ENCODE measurements at places on chromosomes 2 and 18.

DNA sequence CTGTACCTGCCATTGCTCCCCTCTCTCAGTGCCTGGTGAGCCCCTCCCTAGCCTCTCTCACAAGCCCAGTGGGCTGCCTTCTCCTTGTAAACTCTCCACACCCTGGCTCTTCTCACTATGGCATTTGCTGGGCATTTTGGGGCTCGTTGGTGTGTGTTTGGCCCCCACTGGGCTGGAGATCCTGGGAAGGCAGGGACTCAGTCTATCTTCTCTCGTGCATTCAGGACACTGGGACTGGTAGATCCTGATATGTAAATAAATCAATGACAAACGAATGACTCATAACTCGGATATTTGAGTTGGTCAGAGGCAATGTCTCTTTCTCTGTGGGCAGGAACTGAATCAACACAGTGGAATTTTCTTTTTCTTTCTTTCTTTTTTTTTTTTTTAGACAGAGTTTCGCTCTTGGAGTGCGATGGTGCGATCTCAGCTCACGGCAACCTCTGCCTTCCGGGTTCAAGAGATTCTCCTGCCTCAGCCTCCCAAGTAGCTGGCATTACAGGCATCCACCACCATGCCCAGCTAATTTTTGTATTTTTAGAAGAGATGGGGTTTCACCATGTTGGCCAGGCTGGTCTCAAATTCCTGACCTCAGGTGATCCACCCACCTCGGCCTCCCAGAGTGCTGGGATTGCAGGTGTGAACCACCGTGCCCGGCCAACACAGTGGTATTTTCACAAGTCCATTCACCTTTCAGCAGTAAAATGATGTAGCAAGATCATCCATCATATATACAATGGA lies 144.6 kb upstream of the SPRED2 start:
- DNase-seq, result no peak
- peaks cover 1% of the 10 kb centered on the region for H3K4me1 ChIP-seq
- no peak overlapping the region for H3K27ac ChIP-seq
- no peak overlapping the region for H3K4me3 ChIP-seq
- H3K36me3 ChIP-seq, result no peaks in the 10 kb centered on the region
- H3K27me3 ChIP-seq, result no peaks in the 10 kb centered on the region

DNA sequence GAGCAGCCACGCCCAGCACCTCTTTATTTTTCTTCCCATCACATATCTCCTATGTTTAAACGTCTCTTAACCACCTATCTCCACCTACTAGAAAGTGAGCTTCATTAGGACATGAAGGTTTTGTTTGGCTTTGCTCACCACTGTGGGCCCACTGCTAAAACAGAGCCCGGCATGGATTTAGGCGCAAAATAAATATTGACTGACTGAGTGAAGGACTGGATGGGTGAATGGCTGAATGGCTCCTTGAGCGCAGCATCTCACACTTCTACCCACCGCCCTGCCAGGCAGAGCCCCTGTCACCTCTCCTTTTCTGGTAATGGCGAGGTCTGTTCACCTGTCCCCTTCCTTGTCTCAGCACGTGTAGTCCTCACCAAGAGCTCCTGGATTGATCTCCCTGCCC lies 10.1 kb downstream of the CAPG start:
- no peak overlapping the region for H3K27ac ChIP-seq
- no peaks in the 10 kb centered on the region for H3K4me1 ChIP-seq
- no peaks in the 10 kb centered on the region for H3K27me3 ChIP-seq
- DNase-seq, result no peak

GRCh38 chr2:153912798-153913396 lies 41.2 kb downstream of the GALNT13 start:
- no peaks in the 10 kb centered on the region for H3K27me3 ChIP-seq
- DNase-seq, result no peak
- H3K27ac ChIP-seq, result no peak overlapping the region
- no peaks in the 10 kb centered on the region for H3K4me1 ChIP-seq

GRCh38 chr2:225337183-225337582 lies 62.3 kb upstream of the NYAP2 start:
- no peak overlapping the region for H3K4me3 ChIP-seq
- no peaks in the 10 kb centered on the region for H3K27me3 ChIP-seq
- no peaks in the 10 kb centered on the region for H3K36me3 ChIP-seq
- no peaks in the 10 kb centered on the region for H3K4me1 ChIP-seq
- DNase-seq, result no peak
- H3K27ac ChIP-seq, result no peak overlapping the region

- H3K4me3 ChIP-seq, result no peak overlapping the region
- no peak for DNase-seq
- H3K36me3 ChIP-seq, result no peaks in the 10 kb centered on the region
- H3K4me1 ChIP-seq, result no peaks in the 10 kb centered on the region
- no peak overlapping the region for H3K27ac ChIP-seq
Observed at GRCh38 chr2:199144546-199144945, 313.2 kb downstream of the SATB2 start.

GRCh38 chr2:198098918-198099317 lies 294.5 kb downstream of the PLCL1 start:
- H3K27me3 ChIP-seq, result no peaks in the 10 kb centered on the region
- H3K4me1 ChIP-seq, result no peaks in the 10 kb centered on the region
- H3K4me3 ChIP-seq, result no peak overlapping the region

DNA sequence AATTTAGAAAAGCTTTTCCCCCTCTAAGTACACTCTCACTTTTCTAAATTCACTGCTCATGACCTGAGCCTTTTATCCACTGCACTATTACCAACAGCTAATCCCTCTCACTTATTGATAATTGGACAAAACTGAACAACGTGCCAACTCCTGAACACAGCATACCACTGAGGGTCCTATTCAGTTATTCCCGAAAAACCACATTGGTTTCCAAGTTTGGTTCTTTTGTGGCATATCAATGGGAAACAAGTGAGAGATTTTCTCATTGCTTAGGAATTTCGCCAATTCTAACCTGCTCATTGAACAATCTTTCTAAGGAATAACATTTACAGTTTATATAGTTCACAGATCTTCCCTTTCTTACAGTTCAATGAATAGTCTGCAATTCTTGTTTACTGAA lies 977.4 kb downstream of the TMEM182 start:
- H3K36me3 ChIP-seq, result no peaks in the 10 kb centered on the region
- H3K27me3 ChIP-seq, result no peaks in the 10 kb centered on the region
- H3K4me3 ChIP-seq, result no peak overlapping the region
- DNase-seq, result no peak
- no peak overlapping the region for H3K27ac ChIP-seq

DNA sequence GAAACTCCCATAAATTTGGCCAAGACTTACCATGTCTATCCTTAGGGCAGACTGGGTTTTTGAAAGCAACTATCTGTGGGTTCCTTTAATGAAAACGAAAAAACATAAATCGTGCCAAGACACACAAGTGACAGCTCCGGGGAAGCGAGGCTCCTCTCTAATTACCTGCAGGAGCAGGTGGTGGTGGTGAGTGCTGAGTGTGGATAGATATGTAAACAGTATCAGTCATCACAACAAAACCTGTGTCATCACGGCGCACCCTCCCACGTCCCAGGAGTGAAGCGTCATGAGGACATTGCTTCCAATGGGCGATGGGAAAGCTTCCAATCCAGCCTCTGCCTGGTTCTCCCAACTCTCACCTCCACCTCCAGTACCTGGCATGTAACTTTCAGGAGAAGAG lies 31.3 kb downstream of the ACKR3 start:
- no peak overlapping the region for H3K4me3 ChIP-seq
- DNase-seq, result no peak
- no peaks in the 10 kb centered on the region for H3K4me1 ChIP-seq
- H3K36me3 ChIP-seq, result no peaks in the 10 kb centered on the region
- no peak overlapping the region for H3K27ac ChIP-seq

DNA sequence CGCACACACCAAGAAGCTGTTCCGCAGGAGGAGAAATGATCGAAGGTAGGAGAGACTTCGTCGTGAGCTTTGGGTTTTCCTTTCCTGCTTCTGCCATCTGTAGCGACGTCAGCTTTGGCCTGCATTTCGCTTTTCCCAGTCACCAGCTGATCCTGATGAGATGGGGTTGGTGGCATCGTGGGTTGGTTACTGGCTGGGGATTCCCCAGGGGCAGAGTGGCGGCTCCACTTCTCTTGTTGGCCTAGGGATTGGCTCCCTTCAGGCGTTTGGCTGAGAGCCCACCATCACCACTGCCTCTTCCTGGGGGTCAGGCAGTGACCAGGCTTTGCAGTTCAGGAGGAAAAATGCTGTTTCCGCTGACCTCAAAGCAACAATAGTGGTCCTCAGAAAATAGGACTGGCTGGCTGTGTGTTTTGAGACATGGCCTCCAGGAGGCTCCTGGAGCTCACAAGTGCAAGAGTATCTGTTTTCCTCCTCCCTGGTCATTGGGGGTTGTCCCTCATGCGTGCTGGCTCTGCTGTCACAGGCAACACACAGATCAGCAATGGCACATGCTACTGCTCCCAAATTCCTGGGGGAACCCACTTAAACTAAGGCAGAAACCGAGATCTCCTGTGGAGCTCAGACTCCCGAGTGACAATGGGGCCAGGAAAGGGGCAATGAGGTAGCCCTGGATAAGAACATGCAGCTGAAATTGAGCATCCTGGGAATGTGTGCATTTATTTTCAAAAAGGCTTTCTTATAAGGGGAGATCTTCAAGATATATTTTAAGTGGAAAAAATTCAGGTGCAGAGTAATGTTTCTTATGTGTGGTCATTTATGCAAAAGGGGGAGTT lies 173.0 kb downstream of the CTIF start:
- H3K27ac ChIP-seq, result no peak overlapping the region
- no peak for DNase-seq
- peaks cover 3% of the 10 kb centered on the region for H3K4me1 ChIP-seq
- H3K27me3 ChIP-seq, result no peaks in the 10 kb centered on the region

DNA sequence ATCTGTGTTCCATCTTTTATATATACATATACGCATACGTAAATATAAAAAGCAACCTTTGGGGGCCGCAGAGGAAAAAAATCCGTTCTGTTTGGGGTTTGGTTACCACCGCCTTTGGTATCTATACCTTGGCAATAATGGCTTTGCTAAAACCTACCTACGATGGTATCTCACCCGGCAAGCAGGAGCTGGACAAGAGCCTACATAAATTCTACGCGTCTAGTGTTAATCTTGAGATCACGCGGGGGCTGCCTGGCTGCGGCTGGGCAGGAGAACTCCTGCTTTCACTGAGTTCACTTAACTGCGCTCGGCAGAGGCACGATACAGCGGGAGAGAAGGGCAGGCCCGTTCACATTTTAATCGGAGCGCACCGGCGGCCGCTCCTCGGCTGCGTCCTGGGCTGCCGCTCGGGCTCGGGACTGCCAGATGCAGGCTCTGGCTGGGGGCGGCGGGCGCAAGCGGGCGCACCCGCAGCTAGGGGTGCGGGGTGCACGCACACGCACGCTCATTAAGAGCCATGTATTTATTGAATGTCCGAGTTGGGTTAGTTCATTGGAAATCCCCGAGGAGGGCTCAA lies 1.7 kb upstream of the POU3F3 start:
- H3K4me1 ChIP-seq, result peaks cover 7% of the 10 kb centered on the region
- no peak for DNase-seq
- no peak overlapping the region for H3K27ac ChIP-seq
- H3K27me3 ChIP-seq, result peaks cover 51% of the 10 kb centered on the region
- peak overlapping the region; percentile 24 for H3K4me3 ChIP-seq
- no peaks in the 10 kb centered on the region for H3K36me3 ChIP-seq

DNA sequence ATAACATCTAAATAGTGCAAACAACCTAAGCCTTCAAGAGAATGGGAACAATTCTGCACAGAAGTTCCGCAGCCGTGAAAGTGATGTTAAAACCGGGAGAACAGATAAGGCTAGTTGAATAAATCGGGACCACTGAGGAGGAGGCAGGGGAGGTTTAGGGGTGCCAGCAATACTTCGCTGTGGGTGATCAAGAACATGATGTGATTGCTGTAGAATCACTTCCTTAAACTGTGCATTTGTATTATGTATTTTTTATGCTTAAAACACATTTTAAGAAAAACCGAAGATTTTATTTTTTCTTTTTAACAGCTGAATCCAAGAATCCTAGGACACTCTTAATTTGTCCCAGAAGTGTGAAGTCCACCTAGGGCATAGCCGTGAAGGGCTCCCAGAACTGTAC lies 33.6 kb downstream of the TTC32 start:
- H3K4me3 ChIP-seq, result peak overlapping the region; percentile 46
- no peak for DNase-seq
- no peaks in the 10 kb centered on the region for H3K36me3 ChIP-seq
- H3K4me1 ChIP-seq, result peaks cover 1% of the 10 kb centered on the region
- H3K27me3 ChIP-seq, result peaks cover 4% of the 10 kb centered on the region

- no peaks in the 10 kb centered on the region for H3K36me3 ChIP-seq
- peak overlapping the region; percentile 83 for H3K4me3 ChIP-seq
- DNase-seq, result no peak
- no peaks in the 10 kb centered on the region for H3K4me1 ChIP-seq
- H3K27me3 ChIP-seq, result no peaks in the 10 kb centered on the region
Observed at GRCh38 chr2:229920011-229920641, 1.7 kb downstream of the TRIP12 start.

DNA sequence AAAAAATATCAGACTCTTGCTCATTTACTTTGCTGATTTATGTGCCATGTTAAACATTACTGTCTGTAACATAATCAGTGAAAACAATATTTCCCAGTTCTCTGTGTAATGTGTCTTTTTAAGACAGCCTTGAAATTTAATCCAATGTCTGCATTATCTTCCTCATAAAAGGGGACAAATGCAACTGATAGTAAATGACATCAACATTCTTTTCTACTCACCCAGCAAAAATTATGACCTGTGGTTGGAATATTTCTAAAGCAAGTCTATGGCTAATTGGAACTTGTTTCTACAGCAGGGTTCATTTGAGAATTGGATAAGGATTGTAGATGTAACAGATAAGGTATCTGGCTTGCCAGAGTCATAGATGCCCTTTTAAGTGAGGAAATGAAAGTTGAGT lies 34.8 kb downstream of the C1D start:
- no peak overlapping the region for H3K27ac ChIP-seq
- DNase-seq, result no peak
- no peak overlapping the region for H3K4me3 ChIP-seq
- no peaks in the 10 kb centered on the region for H3K27me3 ChIP-seq
- H3K36me3 ChIP-seq, result no peaks in the 10 kb centered on the region

DNA sequence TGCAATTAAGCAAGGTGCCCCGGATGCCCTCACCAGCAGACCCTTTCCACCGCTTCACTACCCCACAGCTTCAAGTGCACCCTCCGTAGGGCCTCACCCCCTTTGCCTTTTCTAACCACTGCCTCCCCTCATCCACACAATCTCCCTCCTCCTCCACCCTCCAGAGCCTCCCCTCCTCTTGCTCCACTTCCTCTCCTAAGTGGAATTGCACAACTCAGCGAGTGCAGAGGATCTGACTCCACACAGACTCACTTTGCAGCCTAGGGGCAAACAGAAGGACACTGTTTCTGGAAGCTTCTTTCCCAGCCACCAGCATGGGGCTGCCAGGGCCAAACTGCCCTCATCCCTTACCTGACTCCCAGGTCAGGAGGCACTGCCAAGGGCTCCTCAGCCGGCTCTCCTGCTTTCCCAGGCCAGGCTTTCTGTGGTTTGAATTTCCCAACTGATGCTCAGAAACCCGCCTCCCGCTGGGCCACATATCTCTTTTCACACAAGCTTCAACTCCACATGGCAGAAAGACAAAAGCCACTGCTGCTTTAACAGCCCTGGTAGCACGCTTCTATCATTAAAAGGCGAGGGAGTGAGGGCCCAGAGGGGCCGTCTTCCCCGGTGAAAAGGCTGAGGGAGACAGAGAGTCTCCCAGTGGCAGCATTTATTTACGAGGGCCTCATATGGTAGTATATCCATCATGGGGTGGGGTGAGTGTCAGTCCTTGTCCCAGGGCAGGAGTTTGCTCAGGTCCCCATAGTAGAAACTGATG lies 74.7 kb upstream of the MGAT4A start:
- no peak overlapping the region for H3K4me3 ChIP-seq
- H3K36me3 ChIP-seq, result no peaks in the 10 kb centered on the region
- no peak for DNase-seq
- 0 out of 2 replicates have a peak, but pooled peaks cover 1% of the 10 kb centered on the region for H3K4me1 ChIP-seq
- H3K27me3 ChIP-seq, result no peaks in the 10 kb centered on the region

GRCh38 chr2:182867426-182868053 lies 1.1 kb upstream of the FRZB start:
- no peak for DNase-seq
- H3K27me3 ChIP-seq, result peaks cover 2% of the 10 kb centered on the region
- 0 out of 2 replicates have a peak, but pooled peaks cover 1% of the 10 kb centered on the region for H3K4me1 ChIP-seq
- peak overlapping the region; percentile 32 for H3K4me3 ChIP-seq
